ENCODE measurements at places on chromosomes 4 and X.

DNA sequence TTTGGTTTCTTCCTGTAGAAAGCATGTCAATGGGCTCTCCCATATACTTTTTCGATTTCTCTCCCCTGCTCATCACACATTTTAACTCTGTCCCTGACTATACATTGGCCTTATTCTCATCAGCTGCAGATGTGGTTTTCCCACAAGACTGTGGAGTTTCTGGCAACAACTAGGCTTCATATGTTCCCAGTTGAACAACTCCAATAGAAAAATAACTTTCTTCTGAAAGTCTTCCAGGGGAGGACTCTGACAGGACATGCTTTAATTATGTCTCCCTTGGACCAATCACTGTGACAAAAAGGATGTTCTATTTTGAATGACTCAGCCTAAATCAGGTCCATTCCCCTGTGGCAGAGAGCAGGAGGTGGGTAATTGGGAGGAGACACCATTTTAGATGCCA, 28.1 kb downstream of the SPANXC start:
- no peak for DNase-seq

GRCh38 chrX:68196939-68197791, 236.1 kb downstream of the OPHN1 start:
- DNase-seq, result peak; percentile 14

GRCh38 chrX:120023259-120023658, 54.2 kb downstream of the RHOXF2B start:
- DNase-seq, result no peak

GRCh38 chr4:83019794-83020494, 9.3 kb upstream of the LIN54 start:
- DNase-seq, result no peak

GRCh38 chrX:155966876-155967275, 30.6 kb upstream of the IL9R start:
- DNase-seq, result no peak

DNA sequence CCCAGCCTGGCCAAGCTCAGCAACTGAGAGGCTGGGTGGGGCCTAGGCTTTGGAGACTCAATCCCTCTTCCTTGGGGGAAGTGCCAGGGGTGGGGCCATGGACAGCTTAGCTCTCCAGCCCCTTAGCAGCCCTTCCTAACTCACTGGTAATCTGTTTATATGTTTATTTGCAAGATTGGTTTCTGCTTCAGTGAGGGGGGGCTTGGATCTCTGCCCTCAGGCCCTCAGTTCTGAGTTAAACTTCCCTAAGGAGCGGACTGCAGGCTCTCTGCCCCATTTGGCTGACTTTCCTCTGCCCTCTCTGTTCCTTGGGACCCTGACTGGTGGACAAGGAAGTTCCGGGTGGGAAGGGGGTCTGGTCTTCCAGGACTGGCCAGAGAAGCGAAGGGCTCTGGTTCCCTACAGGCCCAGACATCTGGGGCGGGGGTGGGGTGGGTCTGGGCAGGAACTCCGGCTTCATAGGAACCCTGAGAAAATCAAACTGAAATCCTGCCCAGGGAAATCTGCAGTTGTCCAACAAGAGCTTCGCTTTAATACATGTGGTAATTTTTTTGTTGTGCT, 51.4 kb downstream of the NALF2 start:
- DNase-seq, result no peak

- no peak for DNase-seq
Measured at GRCh38 chr4:110124711-110125110, 73.7 kb downstream of the ELOVL6 start.

DNA sequence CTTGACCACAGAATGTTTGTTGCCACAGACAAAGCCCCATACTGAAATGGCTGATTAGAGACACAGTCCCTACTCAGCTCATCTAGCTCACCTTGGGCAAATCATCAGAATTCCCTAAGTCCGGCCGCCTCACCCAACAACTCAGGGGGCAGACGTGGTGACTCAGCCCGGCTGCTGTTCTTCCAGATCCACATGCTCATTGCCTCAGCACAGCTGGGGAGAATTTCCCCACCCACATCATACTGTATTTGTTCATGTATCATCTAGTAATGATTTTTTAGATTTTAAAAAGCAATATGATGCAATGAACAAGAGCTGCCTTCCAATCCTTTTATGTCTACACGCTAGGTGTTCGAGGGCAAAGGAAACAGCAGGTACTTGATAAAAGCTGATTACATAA, 333.8 kb upstream of the TENM3 start:
- no peak for DNase-seq

Data from 8988T (cell line).